ENCODE measurements at places on chromosomes 4 and X.

- DNase-seq = no peak
These were observed 222.6 kb upstream of the NDST3 start for GRCh38 chr4:117811731-117812130.

- no peak for DNase-seq
These were observed 122.0 kb downstream of the CORIN start for GRCh38 chr4:47715716-47716416.

GRCh38 chrX:11787564-11787963, 29.5 kb downstream of the MSL3 start:
- DNase-seq = peak; percentile 83

DNA sequence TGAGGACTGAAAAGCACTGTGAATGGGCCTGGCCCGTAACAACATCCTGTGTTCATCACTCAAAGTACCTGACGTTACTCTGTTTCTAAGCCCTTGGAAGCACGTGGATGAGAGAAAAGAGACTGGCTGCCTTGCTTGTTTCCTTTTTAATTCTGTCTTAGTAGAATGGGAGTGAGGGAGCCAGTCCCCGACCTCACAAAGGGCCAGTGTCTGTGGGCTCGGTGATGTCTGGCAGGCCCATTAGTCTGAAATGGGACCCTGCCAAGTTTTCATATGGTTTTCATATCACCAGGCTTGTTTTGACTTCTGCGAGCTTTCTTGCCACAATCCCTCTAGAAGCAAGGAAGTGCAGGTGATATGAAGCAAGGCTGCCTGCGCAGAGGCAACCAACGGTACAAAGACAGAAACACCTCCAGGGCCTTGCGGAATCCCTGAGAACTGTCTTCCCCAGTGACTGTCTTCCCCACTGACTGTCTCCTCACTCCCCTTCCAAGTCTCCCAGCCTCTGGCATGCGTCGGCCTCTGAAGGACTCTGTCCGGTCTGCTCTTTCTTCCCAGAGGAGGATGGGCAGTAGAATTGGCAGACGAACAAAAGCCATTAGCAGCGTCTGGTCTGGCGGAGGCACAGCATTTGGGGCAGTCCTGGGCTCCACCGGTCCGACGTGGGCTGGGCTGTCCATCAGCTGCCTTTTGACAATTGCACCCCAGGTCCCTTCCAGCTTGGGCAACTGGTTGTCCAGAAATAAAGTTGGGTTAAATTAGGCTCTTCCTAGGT, 20.2 kb upstream of the RASL11B start:
- DNase-seq = no peak

DNA sequence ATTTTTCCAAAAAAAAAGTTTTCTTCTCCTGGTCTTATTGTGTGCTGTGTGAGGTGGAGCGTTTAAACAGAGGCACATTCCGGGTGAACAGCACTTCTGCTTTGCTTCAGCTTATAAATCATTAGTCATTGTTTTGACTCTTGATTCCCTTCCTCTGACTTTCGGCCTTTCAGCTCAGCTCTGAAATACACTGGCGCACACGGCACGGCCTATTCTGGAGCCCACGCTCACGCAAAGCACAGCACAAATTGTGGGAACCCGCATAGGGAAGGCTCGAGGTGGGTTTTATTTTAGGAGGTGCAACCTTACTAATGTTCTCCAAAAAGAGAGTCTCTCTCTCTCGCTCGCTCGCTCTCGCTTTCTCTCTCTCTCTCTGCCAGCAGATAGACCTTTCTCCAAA, 4.0 kb downstream of the POU3F4 start:
- no peak for DNase-seq

DNA sequence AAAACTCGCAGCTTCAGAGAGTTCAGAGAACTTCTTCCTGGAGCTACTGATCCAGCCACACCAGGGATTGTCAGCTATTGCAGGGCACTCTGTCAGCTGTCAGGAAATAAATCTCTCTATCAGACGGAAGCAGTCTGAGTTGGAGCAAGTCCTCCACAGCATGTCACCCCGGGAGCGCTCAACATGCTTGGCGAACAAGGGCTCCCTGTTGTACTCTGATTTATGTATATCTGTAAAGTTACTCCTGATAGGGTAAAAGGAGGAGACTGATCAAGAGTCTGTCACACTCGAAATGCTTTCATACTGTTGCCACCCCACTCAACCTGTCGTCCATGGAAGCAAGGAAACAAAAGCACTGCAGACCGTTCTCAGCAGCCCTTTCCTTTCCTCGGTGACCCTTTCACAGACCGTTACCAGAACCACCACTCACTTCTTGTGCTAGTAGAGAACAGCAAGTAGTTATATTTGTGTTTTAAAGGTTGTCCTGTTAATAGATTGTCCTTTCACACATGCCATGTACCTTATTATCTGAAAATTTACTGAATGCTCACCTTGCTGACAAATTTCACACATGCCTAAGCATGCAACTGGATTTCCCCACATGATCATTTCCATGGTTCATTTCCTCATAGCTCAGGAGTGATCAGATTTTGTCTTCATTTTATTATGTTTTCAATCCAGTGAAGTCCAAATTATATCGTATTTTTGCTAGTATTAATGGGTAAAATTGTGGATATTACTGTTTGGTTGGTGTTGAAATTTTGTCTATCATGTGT, 2108.9 kb upstream of the TENM3 start:
- no peak for DNase-seq
